Activated CD4-positive, alpha-beta T cell treated with anti-CD3 and anti-CD28 coated beads, Interleukin-2, amount 50 U/mL, for 48 hours (primary cell): ENCODE measurements at places on chromosomes 7 and 10.

DNA sequence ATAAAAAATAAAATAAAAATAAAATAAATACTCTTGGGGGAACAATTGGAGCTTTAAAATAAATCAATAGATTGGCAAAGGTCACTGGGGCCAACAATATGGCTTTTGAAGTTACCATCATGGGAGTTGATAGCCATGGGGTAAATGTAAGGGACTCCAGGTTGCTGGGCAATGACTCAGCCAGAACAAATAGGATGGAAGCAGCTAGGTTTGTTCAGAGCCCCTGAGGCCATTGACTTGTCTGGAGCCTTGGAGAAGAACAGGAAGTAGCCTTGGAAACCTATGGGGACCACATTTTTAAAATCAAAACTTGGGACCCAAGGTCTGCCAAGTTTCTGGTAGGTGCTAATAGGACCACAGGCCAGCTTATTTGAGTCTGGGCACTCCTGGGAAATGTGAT lies 20.2 kb upstream of the FRA10AC1 start:
- DNase-seq: no peak

- no peak for DNase-seq
Measured at GRCh38 chr10:56269181-56269580, 91.9 kb downstream of the ZWINT start.

GRCh38 chr7:13541326-13541725 lies 448.1 kb downstream of the ETV1 start:
- DNase-seq: no peak

DNA sequence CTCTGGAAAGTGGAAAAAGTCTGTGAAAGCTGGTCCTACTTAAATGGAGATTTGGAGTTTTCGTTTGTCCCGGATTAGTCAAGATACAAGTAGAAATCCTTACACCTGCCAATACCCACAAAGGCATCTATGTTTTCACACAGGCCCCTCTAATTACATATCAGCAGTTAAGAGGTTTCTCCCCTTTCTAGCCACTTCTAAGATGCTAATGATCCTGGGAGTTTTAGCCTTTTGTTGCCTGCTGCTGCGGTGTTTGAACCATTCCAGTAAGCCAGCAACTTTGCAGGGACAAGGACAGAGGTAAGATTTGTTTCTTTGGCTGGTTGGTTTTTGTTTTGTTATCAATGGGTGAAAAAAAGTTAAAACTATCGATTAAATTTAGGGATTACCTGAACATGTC lies 5.8 kb upstream of the C1QL3 start:
- no peak for DNase-seq

- DNase-seq: no peak
Measured at GRCh38 chr7:75756991-75757676, 14.9 kb downstream of the CCL26 start.
